ENCODE measurements at places on chromosomes 7 and 10.

- DNase-seq: no peak
Measured at GRCh38 chr7:87624628-87625027, 3.6 kb upstream of the RUNDC3B start.

DNA sequence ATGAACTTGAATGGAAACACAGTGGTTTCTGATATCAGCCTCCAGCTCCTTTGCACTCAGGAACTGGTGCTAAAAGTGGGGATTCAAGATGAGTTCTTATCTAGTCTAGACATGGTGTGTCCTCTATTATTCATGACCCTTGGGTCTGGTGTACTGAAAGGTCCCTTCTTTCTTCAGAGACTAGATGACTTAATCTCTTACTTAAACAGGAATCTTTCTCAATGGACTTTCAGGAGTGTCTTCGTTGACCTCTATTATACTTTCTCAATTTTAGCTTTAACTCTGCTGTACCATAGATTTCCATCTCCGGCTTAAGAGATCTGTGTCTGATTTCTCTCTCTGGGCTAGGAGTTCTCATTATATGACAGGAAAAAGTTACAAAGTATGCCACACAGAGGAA is 83.5 kb upstream of the INHBA start:
- no peak for DNase-seq

- no peak for DNase-seq
Measured at GRCh38 chr10:32386623-32387260, 39.8 kb upstream of the EPC1 start.

DNA sequence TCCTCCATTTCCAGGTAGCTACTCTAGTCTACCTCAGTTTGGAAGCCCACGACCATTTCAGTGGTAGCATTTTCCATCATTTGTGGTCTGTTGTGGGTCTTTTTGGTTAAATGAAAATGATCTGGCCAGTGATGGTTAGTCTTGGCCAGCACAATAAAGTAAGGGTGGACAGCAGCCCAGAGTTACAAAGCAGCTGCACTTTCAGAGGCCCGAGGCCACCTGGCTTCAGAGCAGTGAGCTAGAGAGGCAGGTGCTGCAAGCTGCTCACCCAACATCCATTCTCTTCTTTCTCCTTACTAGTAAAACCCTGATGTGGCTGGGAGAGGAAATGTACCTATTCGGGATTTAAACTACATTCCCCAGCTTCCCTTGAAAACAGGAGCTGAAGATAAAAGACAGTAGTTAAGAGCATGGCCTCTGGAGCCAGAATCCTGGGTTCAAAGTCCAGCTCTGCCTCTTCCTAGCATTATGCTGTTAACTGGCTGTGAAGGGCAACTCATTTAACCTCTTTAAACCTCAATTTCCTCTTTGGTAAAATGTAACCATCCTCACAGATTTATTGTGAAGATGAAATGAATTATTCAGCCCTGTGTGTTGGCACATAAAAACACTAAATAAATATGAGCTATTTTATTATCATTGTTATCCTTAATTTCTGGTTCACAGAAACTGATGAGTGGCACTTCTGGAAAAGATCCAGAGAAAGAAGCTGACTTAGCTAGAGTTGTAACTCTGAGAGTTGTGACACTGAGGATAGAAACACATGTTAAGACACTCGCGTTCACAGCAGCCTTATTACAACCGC is 517.4 kb downstream of the PARD3 start:
- DNase-seq: peak; percentile 13

GRCh38 chr10:72935361-72935760 is 19.2 kb downstream of the PLA2G12B start:
- no peak for DNase-seq

- no peak for DNase-seq
Measured at GRCh38 chr7:51764976-51765375, 448.4 kb upstream of the COBL start.

- no peak for DNase-seq
Measured at GRCh38 chr10:59536167-59537014, 173.3 kb downstream of the SLC16A9 start.

DNA sequence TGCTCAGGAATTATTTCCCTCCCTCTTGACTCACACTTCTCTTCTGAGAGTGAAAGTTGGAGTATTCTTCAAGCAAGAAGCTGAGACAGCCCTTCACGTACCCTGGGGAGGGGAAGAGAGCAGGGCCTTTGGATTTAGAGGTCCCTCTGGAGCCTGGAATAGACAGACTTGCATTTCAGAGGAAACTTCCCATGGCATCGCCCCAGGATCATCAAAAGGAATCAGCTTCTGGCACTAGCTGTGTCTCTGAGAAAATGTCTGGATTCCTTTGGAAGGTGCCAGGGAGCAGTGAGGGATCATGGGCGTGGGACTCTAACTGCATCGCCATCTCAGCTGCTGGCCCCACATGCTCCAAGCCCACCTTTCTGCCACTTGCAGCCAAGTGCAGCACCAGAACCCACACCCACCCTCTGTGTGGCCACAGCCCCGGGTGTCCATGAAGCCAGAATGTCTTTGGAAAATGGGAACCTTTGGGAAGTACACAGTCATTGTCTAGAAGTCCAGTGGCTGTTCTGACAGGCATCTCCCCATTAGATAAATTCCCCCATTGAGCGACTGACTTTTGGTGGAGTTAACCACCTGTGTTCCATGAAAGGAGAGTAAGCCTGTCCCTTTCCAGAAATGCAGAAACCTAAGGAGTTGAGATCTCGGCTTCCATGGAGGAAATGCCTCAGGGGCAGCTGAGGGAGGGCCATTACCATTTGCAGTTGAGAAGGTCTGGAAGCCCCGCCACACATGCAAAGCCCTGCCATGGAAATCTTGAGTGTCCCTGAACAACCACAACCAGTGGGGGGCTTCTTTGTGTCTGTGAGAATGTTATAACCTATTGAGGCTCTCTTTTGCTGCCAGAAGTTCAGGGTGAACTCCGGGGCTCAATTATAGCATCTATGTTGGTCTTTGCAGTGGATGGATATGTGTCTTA is 57.8 kb upstream of the GDF10 start:
- DNase-seq: no peak

GRCh38 chr7:55733241-55734140 is 129.1 kb downstream of the SEPTIN14 start:
- no peak for DNase-seq

DNA sequence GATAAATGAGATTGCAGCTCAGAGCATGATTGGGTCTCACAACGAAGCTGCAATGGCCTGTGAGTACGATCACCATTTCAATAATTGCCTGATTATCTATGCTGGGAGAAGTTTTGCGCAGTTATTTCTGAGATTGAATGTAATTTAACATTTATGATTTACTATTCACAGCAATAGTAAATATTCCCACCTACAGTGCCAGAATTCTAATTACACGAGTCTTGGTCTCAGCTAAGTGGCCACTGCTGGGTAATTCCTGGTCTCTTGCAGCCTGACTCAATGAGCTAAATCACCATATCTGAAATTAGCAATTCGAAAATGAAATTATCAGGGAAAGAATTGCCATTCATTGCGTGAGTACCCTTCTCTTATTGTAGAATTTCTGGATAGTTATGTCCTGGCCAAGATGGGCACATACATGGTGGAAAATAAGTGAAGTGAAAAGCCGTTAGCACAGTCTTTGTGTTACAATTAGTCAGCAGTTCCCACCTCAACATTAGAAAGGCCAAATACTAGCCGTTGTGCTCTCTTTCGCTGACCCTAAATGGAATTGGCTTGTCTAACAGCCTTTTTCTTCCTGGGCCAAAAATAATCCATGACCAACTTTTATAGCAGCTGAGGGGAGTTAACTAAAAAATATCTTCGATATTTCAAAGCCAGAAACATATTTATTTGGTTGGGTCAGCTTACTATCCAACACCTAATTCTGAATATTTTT is 681.0 kb upstream of the C7orf33 start:
- DNase-seq: no peak

- no peak for DNase-seq
Measured at GRCh38 chr7:90994121-90994520, 270.1 kb upstream of the FZD1 start.

DNA sequence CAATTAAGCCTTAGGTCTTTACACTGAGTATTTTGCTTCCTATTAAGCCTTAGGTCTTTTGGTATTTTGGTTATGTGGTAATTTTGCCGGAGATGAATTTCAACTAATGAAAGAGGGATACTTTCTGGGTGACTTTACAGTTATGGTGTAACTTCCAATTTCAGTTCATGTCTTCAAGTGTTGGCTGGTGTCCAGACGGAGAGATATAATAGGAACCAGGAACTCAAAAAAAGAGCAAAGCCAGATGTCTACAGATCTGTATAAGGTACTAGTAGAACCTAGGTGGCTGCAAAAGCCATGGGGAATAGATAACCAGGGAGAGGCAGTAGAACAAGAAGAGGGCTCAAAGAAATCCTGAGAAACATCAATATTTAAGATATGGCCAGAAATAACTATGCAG is 12.3 kb downstream of the ERCC6 start:
- DNase-seq: no peak

GRCh38 chr7:36192053-36192824 is 39.2 kb downstream of the EEPD1 start:
- DNase-seq: no peak

DNA sequence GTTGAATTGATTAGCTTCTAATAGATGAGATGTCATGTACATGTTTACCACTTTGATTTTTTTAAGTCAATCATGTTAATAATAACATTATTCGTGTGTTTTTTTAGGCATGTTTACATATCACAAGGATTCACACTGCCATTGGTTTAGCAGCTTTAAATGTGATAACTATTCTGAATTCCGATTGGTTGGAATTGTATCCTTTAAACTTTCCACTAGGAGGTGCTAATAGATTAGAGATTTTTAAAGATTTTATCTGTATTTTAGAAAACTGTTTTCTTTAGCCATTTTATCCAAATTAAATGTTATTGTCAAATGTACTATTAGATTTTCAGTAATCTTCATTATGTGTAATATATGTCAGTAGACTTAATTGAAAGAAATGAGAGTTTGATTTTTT is 83.2 kb downstream of the HECTD2 start:
- DNase-seq: no peak

- DNase-seq: no peak
Measured at GRCh38 chr7:46157404-46157803, 236.3 kb upstream of the IGFBP3 start.

- no peak for DNase-seq
Measured at GRCh38 chr7:107622894-107623293, 37.7 kb upstream of the SLC26A4 start.

DNA sequence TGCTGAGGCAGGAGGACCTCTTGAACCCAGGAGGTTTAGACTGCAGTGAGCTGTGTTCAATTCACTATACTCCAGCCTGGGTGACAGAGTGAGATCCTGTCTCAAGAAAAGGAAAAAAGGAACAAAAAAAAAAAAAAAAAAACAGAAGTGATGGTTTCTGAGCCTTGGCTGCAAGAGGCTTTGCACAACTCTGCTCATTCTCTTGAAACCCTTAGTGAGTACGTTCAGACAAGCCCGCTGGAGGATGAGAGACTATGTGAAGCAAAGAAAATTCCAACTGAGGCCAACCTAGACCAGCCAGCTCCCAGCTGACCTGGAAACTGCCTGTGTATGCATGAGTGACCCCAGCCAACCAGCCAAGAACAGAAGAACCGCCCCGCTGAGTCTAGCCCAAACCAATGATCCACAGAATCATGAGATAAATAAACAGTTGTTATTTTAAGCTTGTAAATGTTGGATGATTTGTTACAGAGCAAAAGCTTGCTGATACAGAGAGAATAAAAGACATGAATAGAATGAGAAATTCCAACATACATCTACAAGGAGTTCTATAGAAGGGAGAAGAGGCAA is 50.6 kb upstream of the FZD9 start:
- DNase-seq: no peak

DNA sequence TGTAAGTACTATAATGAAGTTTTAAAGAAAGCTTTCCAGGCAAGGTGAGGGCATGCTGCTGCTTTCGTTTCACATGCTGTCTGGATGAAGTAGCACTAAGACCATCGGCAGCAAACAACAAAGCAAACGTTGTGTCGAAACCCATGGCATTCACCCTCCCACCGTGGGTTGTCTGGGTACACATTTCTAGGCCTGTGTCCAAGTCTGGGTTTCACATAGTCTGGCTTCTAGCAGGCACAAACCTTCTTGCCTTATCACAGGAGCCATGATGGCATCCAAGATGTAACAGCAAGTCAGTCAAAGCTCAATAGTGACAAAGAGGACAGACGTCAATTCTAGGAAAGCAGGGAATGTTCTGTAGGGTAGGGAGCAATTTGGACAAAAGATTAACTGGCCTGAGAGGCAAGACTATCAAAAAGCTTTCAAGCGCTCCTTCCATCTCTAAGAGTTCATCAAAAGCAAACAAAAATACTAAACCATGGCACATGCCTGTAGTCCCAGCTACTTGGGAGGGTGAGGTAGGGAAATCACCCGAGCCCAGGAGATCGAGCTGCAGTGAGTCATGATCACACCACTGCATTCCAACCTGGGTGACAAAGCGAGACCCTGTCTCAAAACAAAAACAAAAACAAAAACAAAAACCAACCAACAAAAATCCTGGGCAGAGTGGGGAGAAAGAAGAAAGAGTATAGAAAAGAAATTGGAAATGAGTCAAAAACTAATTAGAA is 42.7 kb downstream of the PAXIP1 start:
- no peak for DNase-seq

- no peak for DNase-seq
Measured at GRCh38 chr10:42955493-42955889, 121.4 kb upstream of the RET start.

- peak; percentile 72 for DNase-seq
Measured at GRCh38 chr7:24965831-24966708, 13.9 kb downstream of the OSBPL3 start.

GRCh38 chr7:97145068-97145467 is 27.6 kb downstream of the SDHAF3 start:
- DNase-seq: no peak

DNA sequence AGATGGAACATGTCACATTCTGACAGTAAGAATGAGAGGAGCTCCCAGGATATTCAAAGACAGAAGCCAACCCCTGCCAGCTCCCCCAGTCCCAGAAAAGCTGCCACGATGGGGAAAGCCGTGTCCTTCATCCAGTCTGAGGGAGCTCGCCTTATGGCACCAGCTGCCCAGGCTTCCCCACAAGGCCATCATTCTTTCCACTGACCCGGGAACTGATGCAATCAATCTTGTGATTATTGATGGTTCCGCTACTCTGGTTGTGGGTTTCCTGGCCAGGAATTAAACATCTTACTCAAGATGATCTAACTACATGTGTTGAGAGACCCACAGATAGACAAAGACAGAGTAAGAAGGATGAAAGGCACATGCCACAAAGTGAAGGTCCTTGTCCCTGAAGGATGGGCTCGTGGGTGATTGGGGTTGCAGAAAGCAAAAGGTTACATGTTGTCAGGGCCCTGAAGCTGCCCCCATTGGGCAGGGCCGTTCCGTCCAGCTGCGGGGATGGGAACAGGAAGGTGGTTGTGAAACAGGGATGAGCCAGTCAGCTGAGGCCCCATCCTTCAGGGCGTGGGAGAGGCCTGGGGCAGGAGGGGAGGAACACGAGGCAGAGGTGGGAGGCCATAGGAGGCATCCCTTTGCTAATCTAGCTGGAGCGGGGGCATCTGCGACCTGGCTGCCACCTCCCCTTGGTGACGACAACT is 127.6 kb downstream of the OAT start:
- DNase-seq: no peak

GRCh38 chr7:87510411-87510875 is 35.0 kb upstream of the ABCB4 start:
- no peak for DNase-seq

- no peak for DNase-seq
Measured at GRCh38 chr7:40301486-40302068, 166.8 kb downstream of the SUGCT start.

Measured in NCI-H510A (cell line).